Stimulated activated CD8-positive, alpha-beta memory T cell treated with anti-CD3 and anti-CD28 coated beads, Interleukin-4, amount 100 ng/mL, for 48 hours (primary cell): ENCODE measurements at places on chromosomes 16 and 17.
A peak's percentile ranks its signal among the peaks of the same experiment; 100 is the strongest.

- DNase-seq = peak; percentile 63
These were observed 1.8 kb upstream of the EXOSC6 start for GRCh38 chr16:70253291-70254106.

- peak; percentile 74 for DNase-seq
These were observed 13.1 kb upstream of the PRR35 start for GRCh38 chr16:546909-547770.

- DNase-seq = no peak
These were observed 57.1 kb upstream of the ANKFN1 start for GRCh38 chr17:56096026-56096810.

- peak; percentile 95 for DNase-seq
These were observed 23.4 kb downstream of the TRPV2 start for GRCh38 chr17:16438557-16439302.

GRCh38 chr17:79017546-79018369 is 6.2 kb upstream of the C1QTNF1 start:
- no peak for DNase-seq

DNA sequence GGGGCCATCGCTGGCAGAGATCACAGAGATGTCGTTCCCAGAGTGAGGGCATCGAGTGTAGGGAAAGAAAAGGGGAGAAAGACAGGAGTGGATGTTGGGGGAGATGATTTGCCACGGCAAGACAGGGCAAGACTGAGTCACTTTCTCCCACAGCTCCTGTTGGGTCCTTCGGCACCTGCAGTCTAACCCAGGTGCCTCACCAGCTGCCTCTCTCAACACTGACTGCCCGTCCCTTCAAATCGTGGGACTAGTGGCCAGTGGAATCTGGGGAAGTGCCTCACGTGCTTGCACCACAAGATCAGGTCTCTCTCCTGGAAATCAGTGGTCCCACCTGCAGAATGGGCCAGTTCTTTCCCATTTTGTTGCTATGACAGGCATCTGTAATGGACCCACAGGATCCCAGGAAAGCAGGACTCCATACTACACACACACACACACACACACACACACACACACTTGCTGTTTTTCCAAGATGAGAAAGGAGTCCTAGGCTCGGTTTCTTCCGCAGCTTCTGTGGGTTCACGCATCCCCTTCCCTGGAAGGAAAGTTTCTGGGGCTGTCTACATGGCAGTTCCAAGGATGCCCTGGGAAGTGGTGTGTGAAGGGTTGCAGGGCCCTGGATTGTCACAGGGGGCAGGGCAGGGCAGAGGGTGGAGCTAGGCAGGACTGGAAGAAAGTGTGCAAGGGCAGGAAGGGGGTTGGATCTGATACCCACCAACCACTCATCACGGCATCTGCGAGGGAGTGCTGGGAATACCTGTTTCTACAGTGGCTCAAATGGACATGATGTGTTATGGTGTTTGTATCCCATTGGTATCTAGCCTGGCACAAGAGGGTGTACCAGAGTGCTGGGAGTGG is 10.2 kb upstream of the CBX8 start:
- DNase-seq = peak; percentile 22

DNA sequence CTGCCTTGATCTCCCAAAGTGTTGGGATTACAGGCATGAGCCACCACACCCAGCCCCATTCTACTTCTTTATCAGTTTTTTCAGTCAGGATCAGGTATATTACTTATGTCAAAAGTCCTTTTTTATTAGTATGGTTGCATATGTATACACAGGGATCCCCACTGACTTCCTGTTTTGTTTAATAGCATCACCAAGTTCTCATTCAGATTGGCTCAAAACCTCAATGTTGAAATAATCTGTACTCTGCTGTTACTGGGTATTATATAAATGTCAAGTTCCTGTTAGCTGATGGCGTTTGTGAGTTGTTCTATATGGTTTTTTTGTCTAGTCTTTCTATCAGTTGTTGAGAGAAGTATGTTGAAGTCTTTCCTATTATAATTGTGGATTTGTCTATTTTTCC is 168.5 kb downstream of the BCAS3 start:
- DNase-seq = no peak

GRCh38 chr17:50141745-50142110 is 8.7 kb downstream of the PPP1R9B start:
- DNase-seq = no peak

DNA sequence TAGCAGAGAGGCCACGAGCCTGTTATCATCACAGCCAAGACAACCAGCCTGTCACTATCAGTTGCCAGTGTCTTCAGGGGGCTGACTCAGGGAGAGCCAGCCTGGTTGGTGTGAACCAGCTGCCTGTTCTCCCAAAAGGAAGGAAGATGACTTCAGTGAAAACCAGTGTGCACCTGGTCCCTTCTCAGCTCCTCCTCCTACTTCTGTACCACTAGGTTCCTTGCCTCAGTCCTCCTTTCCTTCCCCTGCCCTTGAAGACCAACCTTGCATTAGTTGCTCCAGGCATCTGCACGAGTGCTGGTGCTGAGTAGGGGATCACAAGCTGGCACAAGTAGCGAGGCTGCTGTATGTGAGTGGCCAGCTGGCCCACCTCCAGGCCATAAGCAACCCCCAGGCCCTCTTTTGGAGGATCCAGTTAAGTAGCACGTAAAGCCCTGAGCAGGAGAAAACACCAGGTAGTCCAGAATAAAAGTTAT is 8.5 kb downstream of the TUBG1 start:
- DNase-seq = no peak

GRCh38 chr16:54673313-54673712 is 257.4 kb upstream of the IRX5 start:
- no peak for DNase-seq

DNA sequence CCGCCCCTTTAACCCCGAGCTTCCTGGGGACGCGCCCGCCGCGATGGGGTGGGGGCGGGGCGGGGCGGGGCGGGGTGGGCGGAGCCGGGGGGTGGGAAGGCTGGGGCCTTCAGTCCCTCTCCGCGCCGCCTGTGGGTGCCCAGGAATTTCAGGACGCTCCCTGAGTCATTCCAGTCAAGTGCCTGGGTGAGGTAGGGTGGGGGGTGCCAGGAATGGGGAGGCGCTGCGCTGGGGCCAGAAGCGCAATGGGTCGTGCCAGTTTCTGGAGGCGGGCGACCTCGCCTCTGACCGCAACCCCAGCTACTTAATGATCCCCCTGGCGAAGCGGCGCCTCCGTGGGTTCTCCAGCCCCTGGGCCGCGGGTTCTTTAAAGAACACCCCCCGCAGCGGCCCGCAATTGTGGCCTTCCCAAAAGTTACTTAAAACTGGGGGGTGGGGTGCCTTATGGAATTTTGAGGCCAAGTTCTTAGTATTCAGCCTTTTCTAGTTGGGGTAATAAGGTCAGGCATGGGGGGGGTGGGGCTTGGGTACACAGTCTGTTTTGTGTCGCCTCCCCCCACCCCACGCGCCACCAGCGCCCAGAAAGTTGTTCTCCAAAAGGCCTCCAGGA is 826 bp upstream of the GSE1 start:
- DNase-seq = peak; percentile 58

- DNase-seq = no peak
These were observed 6.2 kb downstream of the SLC12A3 start for GRCh38 chr16:56871172-56871593.

DNA sequence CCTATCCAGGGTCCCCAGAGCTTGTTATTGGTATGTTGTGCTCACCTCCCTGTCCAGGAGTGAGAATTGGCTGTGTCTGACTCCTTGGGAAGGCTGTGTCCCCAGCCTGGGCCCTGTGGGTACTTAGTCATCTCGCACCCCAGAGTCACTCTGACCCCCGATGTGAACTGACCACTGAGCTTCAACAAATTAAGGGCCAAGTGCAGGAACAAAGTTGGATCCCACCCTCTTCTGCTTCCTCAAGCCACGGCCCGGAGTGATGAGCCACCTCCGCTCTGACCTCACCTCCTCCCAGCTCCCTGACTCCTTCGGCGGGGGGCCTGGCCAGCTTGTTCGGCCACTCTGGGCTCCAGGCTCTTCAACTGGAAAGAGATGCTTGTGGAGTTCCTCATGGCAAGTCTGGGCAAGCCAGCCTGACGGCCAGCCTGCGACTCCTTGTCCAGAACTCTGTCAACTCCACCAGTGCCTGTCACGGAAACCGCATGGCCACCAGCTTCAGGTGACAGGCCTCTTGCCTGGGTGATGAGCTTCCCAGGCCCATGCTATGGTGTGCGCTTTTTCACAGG is 22.3 kb upstream of the MPRIP start:
- no peak for DNase-seq

GRCh38 chr16:5045499-5046115 is 11.9 kb upstream of the NAGPA start:
- DNase-seq = no peak

GRCh38 chr17:8360751-8361150 is 15.8 kb downstream of the KRABD2 start:
- DNase-seq = no peak

- no peak for DNase-seq
These were observed 110.0 kb downstream of the N4BP1 start for GRCh38 chr16:48499923-48500381.

GRCh38 chr17:16046966-16047365 is 47.3 kb downstream of the TTC19 start:
- no peak for DNase-seq

DNA sequence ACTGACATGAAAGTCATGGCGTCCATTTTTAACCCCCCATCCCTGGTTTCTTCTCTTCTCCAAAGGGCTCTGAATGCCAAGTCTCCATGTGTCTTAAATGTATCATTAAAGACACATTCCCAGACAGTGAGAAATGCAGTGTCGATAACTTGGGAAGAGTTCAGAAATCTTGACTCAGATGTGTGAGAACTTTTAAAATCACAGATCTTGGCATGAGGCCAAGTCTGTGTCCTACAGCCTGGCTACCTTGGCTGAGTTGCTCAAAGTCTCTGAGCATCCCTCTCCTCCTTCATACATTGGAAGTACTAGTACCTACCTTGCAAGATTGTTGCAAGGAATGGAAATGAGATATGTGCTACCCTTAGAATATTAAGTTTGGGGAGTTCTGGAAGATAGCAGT is 1046.5 kb upstream of the RBFOX1 start:
- no peak for DNase-seq

DNA sequence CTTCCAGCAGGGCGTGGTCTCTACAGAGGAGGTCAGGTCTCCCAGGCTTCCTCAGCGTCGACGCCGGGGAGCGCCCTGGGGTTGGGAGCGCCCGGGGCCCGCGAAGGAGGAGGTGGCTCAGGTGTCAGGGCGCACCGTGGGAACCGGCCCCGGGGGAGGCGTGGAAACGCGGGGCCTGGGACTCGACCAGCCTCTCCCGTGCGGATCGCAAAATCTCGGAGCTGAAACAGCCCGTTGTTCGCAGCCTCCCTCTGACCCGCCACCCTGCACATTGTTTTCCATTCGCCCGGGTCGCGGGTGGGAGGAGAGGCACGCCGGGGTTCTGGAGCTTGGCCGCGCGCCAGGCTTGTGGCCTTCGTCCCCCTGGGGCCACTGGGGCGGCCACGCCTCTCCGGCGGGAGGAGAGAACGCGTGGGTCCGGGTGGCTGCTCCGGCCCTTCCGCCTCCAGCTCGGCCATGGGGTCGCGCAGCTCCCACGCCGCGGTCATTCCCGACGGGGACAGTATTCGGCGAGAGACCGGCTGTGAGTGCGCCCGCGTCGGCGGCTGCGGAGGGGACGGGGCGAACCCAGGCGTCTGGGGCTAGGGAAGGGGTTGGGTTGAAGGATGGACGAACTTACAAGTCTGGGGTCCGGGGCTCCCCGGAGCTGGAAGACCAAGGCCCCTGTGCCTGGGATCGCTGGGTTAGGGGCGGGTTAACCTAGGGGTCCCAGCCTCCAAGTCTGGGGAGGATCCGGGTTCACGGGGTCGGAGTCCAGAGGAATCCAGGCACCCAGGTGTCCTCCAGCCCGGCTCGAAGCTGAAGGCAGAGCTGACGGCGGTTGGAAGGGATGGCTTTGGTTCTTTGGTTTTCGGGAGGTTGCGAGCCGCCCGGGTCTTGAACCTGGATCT is at the start of gene CHP2:
Gene CHP2 (plus strand): TSS at position 433 of the 890 bp plus-strand sequence. CDS start 24 bp downstream, at position 457.
- DNase-seq = no peak

GRCh38 chr17:76398523-76399174 is 14.2 kb downstream of the SPHK1 start:
- no peak for DNase-seq

DNA sequence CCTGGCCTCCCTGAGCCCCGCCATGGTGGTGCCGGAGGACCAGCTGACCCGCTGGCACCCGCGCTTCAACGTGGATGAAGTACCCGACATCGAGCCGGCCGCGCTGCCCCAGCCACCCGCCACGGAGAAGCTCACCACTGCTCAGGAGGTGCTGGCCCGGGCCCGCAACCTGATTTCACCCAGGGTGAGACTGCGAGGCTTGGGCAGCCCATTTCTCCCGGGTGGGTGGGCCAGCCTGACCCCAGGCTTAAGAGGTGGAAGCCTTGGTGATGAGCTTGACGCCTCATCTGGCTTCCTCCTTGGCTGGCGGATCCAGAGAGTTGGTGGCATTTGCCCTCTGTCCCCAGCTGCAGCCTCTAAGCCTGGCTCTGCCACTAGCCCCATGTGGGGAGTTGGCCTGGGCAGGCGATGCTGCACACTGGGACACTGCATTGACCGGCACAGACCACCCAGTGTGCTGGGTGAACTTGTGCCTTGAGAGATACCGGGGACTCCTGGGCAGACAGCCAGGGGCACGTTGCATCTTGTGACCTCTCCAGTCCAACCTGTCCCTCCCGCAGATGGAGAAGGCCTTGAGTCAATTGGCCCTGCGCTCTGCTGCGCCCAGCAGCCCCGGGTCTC is 3.0 kb downstream of the CDT1 start:
- no peak for DNase-seq

DNA sequence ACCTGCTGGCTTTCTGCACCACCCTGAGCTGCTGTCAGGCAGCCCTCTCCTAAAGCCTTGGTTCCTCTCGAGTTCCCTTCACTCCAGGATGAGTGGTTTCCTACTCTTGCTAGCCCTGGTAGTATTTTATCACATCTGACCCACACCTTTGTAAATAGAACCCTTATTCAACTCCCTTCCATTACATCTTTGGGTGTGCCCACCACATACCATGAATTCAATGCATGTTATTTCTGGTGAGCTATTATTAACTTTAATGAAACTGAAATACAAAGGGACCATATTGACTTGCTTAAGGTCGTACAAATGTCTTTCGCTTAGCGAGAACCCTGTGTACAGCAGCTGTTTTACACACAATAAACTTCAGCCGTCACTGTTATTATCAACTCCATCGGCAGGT is 521.3 kb downstream of the GRIN2A start:
- DNase-seq = no peak

DNA sequence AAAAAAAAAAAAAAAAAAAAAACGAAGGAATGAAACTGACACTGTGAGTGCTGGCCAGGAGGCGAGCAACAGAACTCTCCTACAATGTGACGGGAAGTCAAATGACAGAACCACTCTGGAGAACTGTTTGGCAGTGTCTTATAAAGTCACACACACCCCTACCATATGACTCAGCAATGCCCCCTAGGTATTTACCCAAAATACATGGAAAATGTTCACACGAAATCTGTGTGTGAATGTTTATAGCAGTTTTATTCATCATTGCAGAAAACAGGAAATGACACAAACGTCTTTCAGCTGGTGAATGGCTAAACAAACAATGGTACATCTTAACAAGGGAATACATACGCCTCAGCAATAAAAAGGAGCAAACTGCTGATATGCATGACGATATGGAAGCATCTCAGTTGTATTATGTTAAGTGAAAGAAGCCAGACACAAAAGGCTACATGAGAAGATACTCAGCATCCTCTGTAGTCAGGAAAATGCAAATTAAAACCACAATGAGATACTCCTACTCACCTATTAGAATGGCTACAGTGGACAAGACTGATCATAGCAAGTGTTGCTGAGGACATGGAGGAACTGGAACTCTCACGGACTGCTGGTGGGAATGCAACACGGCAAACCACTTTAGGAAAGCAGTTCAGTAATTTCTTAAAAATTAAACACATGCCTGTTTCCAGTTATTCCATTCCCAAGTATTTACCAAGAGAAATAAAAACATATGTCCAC is 74.7 kb downstream of the TBC1D16 start:
- DNase-seq = no peak

- no peak for DNase-seq
These were observed 16.4 kb downstream of the LYRM1 start for GRCh38 chr16:20916942-20917341.
